WTC11 (cell line): ENCODE measurements at places on chromosomes 4 and X. TPM values are rescaled to one million over a fixed set of nuclear protein-coding genes. Genes with fewer than 3 reads are reported as not detected.

CT83 gene
- total RNA-seq = not detected in 3 replicates

NONO gene
- total RNA-seq = 665 to 706 TPM (median 674 TPM) in 3 replicates

AFF2 gene
- total RNA-seq = 6.0 to 7.6 TPM (median 6.9 TPM) in 3 replicates

DNAAF6 gene
- total RNA-seq = not detected in 3 replicates

H2BW2 gene
- 0.15 to 0.50 TPM in 2 of 3 replicates, not detected in the other for total RNA-seq

TSPAN7 gene
- 10.8 to 15.7 TPM (median 14.9 TPM) in 3 replicates for total RNA-seq

GRCh38 chr4:61462451-61463326, 262.6 kb downstream of the ADGRL3 start:
- H3K27ac ChIP-seq = peak overlapping the region; percentile 48; the same call in 1 of the 2 replicates
- H3K4me3 ChIP-seq = no peak overlapping the region
- no peaks in the 10 kb centered on the region for H3K27me3 ChIP-seq
- H3K4me1 ChIP-seq = no peaks in the 10 kb centered on the region; the same call in 1 of the 2 replicates

- no peak overlapping the region for H3K27ac ChIP-seq
- H3K4me1 ChIP-seq = no peaks in the 10 kb centered on the region
- H3K36me3 ChIP-seq = peaks cover 10% of the 10 kb centered on the region
- no peak for DNase-seq
- H3K27me3 ChIP-seq = no peaks in the 10 kb centered on the region
These were observed 92.3 kb downstream of the KCNIP4 start for GRCh38 chr4:21856301-21856700.

DNA sequence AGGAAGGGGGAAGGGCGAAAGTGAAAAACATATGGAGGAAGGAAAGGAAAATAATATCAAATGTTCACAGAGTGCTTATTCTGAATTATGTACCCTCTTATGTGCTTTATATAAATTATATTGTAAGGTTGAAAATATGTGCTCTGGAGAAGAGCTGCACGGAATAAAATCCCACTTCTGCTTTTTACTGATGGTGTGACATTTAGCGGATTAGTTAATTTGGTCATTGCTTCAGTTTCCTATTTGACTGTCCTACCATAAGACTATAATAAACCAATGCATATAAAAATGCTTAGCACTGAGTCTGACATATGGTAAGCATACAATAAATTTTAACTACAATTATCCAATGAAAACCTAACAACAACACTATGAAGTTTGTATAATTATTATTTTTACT, 86.2 kb downstream of the NPFFR2 start:
- DNase-seq = no peak
- no peak overlapping the region for H3K27ac ChIP-seq
- no peak overlapping the region for H3K4me3 ChIP-seq

- H3K27ac ChIP-seq = no peak overlapping the region
- H3K27me3 ChIP-seq = no peaks in the 10 kb centered on the region
- peaks cover 9% of the 10 kb centered on the region for H3K36me3 ChIP-seq
- no peak for DNase-seq
- peaks cover 3% of the 10 kb centered on the region; the same call in 1 of the 2 replicates for H3K4me1 ChIP-seq
These were observed 423.1 kb downstream of the ADAM29 start for GRCh38 chr4:175341203-175341755.

GRCh38 chr4:152848508-152848907, 68.8 kb downstream of the ARFIP1 start:
- DNase-seq = no peak
- peaks cover 68% of the 10 kb centered on the region for H3K4me1 ChIP-seq
- H3K27me3 ChIP-seq = peaks cover 4% of the 10 kb centered on the region; the same call in 1 of the 2 replicates
- H3K36me3 ChIP-seq = peaks cover 10% of the 10 kb centered on the region
- H3K4me3 ChIP-seq = no peak overlapping the region

DNA sequence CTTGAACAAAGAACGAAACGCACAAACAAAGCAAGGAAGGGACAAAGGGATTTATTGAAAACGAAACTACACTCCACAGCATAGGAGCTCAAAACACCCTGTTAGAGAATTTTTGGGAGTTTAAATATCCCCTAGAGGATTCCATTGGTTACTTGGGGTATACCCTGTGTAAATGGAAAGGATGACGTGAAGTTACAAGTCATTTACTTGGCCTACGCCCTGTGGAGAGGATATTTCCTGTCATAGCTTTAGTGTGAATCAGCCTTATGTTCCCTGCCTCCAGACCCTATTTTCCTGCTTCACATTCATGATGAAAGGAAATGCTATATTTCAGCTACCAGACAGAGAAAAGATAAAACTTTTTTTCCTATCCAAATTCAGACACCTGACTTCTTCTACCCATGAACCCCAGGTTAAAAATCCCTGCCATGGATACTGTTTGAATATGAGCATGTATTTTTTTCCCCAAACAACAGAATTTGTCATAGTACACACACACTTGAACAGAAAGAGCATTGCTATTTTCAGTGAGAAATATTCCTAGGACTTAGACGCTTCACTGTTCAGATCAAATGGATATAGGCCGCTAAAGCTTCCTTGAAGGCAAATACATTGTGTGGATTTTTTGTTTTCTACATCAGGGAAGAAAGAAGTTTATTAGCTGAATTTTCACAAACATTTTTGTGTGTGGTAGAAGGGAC, 20.4 kb downstream of the PIN4 start:
- H3K4me3 ChIP-seq = peak overlapping the region; percentile 18; the same call in 1 of the 2 replicates
- peaks cover 22% of the 10 kb centered on the region for H3K4me1 ChIP-seq

DNA sequence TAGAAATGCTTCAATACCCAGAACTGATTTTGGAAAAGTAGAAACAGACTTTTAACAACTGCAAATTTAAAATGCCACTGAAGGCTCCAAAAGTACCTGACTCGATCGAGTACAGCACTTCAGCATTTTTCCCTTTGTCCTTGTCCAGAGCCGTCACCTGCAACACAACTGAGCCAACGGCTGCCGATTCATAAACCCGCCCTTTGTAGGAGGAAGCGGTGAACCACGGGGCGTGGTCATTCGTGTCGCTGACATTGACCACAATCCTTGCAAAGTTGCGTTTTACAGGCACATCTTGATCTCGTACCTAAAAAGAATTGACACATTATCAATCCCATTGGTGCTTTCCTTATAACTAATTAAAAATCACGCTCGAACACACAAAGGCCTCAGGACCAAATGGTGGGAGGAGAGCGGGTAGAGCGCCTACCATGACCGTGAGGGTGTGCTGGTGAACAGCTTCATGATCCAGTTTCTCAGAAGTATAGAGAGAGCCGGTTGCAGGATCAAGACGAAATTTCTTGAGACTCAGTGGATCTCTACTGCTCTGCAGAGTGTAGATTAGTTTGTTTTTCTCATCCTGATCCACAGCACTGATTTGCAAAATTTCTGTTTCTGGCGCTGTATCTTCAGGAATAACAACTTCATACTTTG, 72.8 kb upstream of the MTNR1A start:
- no peaks in the 10 kb centered on the region for H3K27me3 ChIP-seq
- H3K4me1 ChIP-seq = peaks cover 28% of the 10 kb centered on the region
- peak overlapping the region; percentile 85 for H3K27ac ChIP-seq
- H3K4me3 ChIP-seq = no peak overlapping the region
- DNase-seq = no peak
